ENCODE measurements at places on chromosomes 11 and 22. TPM values are rescaled to one million over a fixed set of nuclear protein-coding genes. Genes with fewer than 3 reads are reported as not detected.

GRCh38 chr11:6455070-6455469 is 14.3 kb upstream of the HPX start:
- no peak for DNase-seq

DNA sequence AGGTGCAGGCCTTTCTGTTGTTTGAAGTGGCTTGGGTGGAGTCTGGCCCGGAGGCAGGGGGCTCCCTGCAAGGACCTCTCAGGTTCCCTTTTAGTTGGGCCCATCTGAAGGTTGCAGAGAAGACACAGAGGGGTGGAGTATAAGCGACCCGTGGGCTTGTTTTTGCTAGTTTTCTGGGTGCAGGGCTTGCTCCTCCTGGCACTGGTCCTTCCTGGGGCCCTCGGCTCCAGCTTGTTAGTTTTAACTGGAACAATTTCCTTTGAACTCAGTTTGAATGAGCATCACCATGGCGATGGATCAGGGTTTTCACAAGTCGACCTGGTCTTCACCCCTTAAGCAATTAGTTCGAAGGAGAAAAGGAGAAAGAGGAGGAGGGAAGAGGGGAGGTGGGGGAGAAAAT is 28.5 kb upstream of the OAF start:
- DNase-seq, result peak; percentile 48

DNA sequence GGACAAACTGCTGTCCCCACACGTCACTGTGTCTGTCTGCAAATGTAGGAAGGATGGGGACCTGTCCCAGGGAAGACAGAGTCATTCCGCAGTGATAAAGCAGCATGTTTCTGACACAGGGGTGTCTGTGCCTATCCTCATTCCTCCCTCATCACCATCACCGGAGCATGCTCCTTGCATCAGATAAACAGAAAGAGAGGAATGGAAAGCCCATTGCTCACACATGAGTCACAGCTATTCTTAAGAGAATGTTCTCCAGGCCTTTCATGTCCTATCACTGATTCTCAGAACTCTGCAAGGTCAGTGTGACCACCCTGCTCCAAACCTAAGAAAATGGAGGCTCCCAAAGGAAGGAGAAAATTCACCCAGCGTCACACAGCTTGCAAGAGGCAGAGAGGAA is 38.9 kb downstream of the ZNF195 start:
- no peak for DNase-seq

DNA sequence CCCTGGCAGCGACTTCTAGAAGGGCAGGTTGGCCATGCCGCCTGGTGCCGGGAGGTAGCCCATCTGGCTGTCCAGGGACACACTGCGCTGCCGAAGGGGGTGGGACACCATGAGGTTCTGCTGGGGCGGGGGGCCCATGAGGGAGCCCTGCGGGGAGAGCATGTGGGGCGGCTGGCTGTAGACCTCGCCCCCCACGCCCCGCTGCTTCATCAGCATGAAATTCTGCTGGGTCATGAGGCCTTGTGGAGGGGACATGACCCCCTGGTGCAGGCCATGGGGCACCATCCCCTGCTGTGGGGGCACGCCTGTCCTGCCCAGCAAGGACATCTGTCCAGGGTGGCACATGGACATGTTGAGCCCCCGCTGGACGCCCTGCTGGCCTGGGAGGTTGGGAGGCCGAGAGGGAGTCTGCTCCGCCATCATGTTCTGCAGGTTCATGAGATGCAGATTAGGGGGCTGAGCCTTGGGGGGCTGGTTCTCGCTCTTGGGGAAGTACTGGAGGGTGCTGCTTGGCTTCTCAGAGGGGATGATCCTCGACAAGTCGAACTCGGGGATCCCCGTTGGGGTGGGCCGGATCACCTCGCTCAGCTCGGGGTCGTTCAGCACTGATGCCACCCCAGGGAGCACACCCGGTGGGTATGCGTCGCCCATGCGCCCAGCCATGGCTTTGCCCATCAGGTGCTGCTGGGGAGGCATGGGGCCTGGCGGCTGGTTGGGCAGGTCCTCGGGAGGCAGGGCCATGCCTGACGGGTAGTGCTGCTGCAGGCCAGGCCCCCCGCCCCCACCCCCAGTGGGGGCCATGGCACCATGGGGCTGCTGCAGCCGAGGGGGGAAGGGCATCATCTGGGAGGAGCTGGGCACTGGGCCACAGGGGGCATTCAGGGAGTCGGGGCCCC is 15.0 kb downstream of the CXCR5 start:
- DNase-seq, result no peak

DNA sequence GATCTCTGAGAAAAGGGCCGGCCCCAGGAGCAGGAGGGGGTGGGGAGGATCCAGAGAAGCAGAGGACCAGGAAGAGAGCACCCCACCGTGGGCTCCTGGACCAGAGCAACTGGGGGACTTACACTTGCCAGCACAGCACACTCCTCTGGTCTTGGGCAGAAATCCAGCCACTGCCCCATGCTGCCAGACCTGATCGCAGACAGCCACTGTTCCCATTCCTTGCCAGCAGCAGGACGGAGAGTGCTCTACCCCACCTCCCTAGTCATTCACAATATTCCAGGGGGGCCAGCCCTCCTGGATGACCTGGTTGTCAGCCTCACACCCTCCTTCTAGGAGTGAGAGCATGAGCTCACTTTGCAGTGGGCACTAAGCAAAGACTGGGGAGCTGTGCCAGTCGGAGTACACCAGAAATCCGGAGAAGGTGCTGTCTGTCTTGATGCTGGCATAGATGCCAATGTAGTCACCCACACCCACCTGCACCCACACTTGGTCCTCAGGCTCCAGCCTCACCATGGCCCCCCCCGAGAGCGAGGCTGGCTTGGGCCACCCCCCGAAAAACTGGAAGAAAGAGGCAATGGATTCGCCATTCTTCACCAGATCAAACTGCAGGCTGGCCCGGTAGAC is 1.6 kb downstream of the C1QTNF5 start:
- DNase-seq, result no peak

DNA sequence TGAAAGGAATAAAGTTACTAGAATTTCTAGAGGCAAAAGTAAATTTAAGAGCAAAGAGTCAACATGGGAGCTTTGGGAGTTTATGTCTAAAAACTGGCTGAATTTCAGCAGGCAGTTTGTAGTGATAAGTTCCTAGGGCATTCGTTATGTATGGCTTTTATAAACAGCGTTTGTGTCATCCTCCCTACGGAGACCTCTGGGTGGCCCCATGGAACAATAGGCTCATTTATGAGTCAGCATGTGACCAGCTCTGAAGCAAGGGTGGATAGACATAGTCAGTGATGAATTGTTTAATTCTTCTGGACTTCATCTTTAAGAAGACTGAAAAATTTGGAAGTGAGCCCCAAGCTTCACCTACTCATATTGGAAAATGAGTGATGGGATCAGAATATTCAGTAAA is 37.1 kb downstream of the SVIP start:
- DNase-seq, result no peak

GRCh38 chr11:65060913-65061408 is 2.6 kb upstream of the NAALADL1 start:
- DNase-seq, result no peak

- no peak for DNase-seq
These were observed 100.7 kb downstream of the CEP164 start for GRCh38 chr11:117428186-117428855.

DNA sequence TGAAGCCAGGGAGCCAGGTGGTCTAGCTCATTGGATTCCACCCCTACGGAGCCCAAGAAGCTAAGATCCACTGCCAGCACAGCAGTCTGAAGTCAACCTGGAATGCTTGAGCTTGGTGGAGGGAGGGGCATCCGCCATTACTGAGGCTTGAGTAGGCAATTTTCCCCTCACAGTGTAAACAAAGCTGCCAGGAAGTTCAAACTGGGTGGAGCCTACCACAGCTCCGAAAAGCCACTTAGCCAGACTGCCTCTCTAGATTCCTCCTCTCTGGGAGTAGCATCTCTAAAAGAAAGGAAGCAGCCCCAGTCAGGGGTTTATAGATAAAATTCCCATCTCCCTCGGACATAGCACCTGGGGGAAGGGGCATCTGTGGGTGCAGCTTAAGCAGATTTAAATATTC is 620.3 kb downstream of the NELL1 start:
- DNase-seq, result no peak

GRCh38 chr11:8068605-8069221 is 12.3 kb upstream of the TUB start:
- peak; percentile 79 for DNase-seq

- no peak for DNase-seq
These were observed 1.9 kb upstream of the ZBTB16 start for GRCh38 chr11:114057605-114058004.

- DNase-seq, result no peak
These were observed 23.3 kb upstream of the PPP6R3 start for GRCh38 chr11:68436985-68437926.

- no peak for DNase-seq
These were observed 901 bp upstream of the PARVA start for GRCh38 chr11:12376259-12377081.

DNA sequence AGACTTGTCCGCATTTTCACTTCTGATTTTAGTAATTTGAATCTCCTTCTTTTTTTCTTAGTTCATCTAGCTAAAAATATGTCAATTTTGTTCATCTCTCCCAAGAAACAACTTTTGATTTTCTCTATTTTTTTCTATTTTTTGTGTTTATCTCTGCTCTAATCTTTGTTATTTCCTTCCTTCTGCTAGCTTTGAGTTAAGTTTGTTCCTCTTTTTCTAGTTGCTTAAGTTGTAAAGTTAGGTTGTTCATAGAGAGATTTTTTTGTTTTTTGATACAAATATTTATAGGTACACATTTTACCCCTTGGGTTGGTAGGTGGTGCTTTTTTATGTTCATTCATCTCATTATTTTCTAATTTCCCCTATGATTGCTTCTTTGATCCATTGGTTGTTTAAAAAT is 22.1 kb upstream of the XKR3 start:
- DNase-seq, result no peak

- no peak for DNase-seq
These were observed at the start of gene IGLL1 for GRCh38 chr22:23579870-23580575. Gene IGLL1, minus strand, starts transcription at chr22:23580290. Its CDS starts 100 bp downstream, at chr22:23580190.

DNA sequence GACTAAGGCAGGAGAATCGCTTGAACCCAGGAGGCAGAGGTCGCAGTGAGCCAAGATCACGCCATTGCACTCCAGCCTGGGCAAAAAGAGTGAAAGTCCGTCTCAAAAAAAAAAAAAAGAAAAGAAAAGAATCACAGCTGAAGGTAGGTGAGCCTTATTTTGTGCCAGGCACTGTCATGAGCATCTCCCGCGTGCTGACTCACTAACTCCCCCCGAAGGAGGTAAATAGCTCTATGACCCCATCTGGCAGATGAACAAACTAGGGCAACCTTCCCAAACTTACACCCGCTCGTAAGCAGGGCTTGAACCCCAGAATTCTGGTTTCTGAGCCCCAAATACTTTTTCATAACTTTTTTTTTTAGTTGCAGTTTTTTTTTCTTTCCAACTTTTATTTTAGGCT is 60.3 kb downstream of the ANO1 start:
- DNase-seq, result no peak

DNA sequence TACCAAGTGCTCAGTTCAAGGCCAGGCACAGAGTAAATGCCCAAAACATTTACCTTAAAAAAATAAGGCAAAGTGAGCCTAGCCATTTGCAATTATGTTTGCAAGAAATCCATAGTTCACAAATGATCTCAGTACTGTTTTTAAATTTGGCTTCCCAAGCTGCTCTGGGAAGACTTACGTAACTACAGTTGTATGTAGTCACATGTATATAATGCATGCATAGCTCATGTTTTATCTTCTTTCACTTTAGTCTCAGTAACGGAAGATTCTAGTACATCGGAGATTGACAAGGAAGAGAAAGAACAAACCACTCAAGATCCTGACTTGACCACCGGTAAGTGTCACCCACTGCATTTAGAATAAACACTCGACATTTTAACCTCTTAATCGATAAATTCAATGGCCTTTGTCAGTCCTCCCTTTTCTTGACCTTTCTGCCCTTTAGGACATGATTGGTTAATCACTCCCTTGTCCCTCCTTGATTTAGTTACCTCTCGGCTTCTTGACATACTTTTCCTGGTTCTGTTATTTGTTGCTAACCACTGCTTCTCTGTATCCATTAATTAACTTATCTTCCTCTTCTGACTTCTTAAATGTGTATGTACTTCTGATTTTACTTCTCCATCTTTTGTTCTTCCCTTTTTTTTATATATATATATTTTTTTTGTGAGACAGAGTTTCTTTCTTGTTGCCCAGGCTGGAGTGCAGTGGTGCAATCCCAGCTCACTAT is 18.0 kb upstream of the JHY start:
- DNase-seq, result no peak

DNA sequence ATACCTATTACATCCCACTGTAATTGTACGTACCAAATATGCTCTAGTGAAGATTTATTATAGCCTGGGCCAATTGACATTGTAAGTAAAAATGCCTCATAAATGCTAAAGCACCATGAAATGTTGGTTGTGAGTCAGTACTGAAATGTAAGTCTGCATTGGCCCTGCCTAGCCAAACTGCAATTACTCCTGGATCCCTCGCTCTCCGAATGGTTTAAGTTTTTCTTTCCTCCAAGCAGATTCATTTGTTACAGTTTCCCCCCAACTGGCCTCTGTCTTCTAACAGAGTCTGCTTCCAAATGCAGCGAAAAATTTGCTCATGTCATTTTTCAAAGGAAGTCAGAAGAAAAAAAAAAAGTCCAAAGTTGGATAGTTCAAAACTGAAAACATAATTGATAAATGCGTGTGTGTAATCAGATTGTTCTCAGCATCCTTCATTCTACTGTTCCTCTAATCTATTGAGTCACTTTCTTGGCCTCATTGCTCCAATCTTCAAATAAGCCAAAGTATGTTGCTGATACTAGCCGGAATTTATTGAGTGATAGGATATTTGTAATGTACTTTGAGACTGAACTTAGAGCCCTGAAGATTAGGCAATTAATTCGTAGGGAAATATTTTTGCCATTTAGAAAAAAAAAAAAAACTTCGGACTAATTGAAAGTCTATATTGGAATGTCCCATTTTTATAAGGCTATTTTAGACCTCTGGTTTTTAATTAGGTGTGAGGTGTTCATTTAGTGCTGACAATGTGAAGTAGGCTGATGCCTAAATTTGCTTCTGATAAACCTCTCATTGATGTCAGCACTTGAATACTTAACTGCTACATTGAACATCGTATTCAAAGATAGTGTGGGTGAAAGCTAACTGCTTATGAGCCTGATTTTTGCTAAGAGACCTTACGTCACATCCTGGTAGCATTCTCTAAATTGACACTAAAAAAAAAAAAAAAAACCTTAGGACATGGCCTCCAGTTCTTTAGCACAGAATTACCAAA is 93.4 kb downstream of the WT1 start:
- no peak for DNase-seq

The PIWIL4 gene
- 7.8 TPM for total RNA-seq

The OR51B5 gene
- 1.4 TPM for total RNA-seq

The CCDC116 gene
- total RNA-seq, result 0.89 TPM

The HPX gene
- total RNA-seq, result 2.8 TPM

The ZBTB16 gene
- 22.7 TPM for total RNA-seq

The KRTAP5-11 gene
- total RNA-seq, result not detected

The OR8U1 gene
- not detected for total RNA-seq
